ENCODE measurements at places on chromosomes 11 and 22. TPM values are rescaled to one million over a fixed set of nuclear protein-coding genes. Genes with fewer than 3 reads are reported as not detected.

GRCh38 chr22:39631381-39632286, 61.1 kb downstream of the CACNA1I start:
- DNase-seq = no peak

DNA sequence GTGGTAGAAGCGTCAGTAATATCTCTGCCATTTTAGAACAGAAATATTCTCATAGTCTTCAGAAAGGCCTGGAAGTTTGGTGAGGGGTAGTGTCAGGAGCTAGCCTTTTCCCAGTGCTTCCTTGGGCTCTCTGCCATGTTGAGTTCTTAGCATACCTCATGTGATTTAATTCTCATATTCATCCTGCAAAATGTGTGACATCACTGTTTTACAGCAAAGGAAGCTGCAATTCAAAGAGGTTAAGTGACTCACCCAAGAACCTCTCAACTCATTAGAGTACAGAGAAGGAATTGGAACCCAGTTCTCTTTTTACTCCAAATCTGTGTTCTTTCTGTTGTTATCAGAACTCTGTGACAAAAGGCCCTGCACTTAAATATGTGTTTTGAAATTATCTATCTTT, 72.1 kb downstream of the RNF169 start:
- DNase-seq = no peak

- DNase-seq = no peak
Measured at GRCh38 chr11:102322560-102322959, 5.3 kb downstream of the BIRC3 start.

Gene CCDC86
- 5.2 TPM for total RNA-seq

Gene BATF2
- total RNA-seq = 0.51 TPM

DNA sequence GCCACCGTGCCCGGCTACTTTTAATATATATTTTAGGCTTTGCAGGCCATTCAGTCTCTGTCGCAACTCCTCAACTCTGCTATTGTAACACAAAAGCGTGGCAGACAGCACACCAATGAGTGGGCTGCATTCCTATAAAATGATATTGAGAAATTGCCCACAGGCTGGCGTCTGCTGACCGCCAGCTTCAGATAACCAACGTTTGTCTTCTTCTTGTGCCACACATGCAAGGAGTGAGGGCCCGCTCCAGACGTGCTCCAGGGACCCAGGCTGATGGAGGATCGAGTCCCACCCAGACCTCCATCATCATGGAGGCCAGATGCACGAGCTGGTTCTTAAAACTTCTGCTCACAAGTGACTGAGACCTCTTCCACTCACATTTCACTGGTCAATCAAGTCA, 35.4 kb upstream of the LINC01488 start:
- DNase-seq = no peak

DNA sequence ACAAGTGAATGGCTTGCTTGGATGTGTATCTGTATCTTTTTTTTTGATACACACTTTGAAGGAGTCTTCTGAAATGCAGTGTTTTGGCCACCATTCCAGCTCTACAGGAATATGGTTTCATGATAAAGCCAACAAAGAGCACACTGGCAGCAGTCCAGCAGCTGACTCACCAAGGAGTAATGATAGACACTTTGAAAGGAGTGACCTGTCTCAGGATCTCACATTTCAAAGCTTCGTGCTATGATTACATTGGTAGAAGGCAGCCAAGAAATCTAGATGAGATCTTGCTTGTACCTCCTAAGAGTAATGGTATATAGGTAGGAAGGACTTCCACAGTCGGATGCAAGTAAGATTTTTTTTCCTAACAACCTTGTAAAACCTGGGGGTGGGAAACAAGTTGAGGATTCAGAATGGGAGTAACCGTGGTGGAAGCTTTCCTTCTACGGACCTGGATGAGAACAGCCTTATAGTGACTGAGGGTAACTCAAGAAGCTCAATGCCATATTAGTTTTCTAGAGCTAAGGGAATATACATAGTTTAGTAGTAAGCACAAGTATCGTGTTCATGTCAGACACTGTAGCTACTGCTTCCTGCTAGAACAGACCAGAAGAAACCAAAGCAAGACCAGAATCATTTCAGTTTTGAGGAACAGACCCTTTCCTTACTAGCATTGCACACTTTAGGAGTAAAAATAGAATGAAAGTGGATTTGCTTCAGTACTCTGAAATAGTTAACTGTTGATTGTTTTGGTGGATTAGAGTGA, 25.0 kb downstream of the MTMR3 start:
- DNase-seq = peak; percentile 74

DNA sequence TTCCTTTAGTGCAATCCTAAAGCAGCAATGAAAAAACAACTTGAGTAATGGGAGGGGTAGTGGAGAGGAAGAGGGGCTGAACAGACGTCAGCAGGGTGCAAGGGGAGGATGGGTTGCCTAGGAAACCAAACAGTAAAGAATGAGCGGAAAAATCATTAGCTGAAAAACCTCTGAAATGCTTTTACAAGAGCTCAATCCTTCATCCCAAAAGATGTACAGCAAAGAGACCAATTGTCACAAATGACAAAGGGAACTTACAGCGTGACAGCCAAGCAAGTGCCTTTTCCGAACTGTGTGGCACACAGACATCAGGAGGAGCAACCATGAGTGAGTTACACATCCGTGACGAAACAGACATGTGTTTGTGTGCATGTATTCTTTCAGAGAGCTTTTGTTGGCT, 104.6 kb downstream of the SIK3 start:
- DNase-seq = no peak

GRCh38 chr22:43377896-43378704, 33.7 kb upstream of the MPPED1 start:
- no peak for DNase-seq

DNA sequence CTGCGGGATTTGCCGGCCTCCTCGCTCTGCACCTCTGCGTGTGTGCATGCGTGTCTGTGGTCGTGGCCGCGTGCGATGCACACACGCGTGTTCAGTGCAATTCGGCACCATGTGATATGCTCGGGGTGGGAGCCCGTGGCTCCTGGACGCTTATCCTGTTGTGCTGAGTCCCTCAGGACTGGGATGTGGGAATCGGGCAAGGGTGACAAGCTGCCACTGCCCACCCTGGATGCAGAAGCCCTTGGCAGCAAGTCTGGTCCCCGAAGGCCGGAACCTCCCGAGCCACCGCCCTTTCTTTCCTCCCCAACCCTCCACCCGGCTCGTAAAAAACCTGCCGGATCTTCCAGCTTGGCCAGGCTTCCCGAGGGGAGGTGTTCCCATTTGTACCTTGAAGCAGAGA, 128.2 kb downstream of the PHF21B start:
- DNase-seq = no peak

DNA sequence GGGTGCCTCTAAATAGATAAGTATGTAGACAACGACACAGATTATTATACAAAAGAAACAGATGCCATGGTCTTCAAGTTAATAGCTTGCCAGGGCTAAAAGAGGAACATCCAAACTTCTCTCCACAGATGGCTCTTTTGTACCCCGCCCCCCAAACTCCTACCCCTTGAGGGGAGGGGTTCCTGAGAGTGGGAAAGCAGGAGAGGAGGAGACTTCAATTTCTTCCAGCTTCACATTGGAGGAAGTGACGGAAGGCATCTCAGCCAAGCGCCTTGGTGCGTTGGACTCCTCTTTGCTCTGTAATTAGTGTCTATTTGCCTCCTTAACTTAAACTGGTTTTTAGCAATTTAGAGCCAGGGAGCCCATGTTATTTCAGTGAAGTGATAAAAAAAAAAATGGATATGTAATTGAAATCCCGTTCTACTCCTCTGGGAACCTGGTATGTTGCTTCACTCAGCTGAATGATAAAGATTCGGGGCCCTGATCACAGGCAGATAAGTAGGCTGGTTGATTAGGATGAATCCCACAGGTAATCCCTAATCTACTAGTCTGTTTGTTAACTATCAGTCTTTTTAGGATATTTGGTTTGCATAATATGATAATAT, 580.9 kb upstream of the CADM1 start:
- no peak for DNase-seq

Gene LDHAL6A
- not detected for total RNA-seq

Gene TIGD3
- 0.33 TPM for total RNA-seq

Gene CNIH2
- total RNA-seq = not detected

Gene NAV2
- 6.3 TPM for total RNA-seq

GRCh38 chr11:65895482-65895981, 4.7 kb downstream of the FOSL1 start:
- DNase-seq = no peak

GRCh38 chr11:83051760-83052671, 19.7 kb downstream of the RAB30 start:
- DNase-seq = no peak

Gene BLID
- total RNA-seq = 0.84 TPM

GRCh38 chr11:122893131-122893530, 10.6 kb downstream of the JHY start:
- no peak for DNase-seq

DNA sequence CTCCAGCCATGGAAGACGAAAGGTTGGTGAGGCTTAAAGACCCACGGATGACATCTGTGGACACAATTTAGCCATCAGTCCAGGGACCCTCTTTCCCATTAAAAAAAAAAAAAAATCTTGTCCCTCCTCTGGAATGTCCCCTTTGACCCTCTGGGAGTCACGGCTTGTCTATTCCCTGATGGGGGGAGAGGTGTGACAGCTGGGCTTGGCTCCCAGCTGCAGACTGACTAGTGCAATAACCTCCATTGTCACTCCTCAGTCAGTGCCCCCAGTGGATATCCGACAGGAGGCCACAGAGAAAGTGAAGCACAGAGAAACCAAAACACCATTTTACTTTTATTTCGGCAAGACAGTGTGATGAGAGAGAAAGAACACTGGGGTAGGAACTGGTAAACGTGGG, 2.7 kb upstream of the VSIG2 start:
- DNase-seq = no peak

Gene GLYAT
- total RNA-seq = 142 TPM

DNA sequence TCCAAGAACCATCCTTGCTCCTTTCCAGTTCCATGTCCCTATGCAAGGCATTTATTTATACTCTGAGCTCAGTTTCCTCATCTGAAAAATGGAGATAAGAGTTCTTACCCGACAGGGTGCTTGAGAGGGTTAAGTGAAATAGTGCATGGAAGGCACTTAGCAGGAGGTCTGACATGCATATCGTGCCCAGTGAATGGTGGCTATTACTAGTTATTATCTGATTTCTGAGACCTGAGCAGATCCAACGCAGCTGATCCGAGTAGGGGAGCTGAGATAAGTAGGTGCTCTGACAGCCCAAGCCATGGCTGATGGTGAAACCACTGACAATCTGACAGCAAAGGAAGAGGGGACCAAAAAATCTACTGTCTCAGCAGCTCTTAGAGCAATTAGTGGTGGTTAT, 24.9 kb downstream of the NAV2 start:
- DNase-seq = no peak

DNA sequence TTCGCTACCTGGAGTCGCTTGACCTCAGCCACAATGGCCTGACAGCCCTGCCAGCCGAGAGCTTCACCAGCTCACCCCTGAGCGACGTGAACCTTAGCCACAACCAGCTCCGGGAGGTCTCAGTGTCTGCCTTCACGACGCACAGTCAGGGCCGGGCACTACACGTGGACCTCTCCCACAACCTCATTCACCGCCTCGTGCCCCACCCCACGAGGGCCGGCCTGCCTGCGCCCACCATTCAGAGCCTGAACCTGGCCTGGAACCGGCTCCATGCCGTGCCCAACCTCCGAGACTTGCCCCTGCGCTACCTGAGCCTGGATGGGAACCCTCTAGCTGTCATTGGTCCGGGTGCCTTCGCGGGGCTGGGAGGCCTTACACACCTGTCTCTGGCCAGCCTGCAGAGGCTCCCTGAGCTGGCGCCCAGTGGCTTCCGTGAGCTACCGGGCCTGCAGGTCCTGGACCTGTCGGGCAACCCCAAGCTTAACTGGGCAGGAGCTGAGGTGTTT, 12.8 kb downstream of the TSKU start:
- DNase-seq = no peak

- no peak for DNase-seq
Measured at GRCh38 chr11:96322775-96323641, 20.0 kb downstream of the MAML2 start.

- DNase-seq = no peak
Measured at GRCh38 chr22:30680991-30681770, 13.5 kb upstream of the OSBP2 start.

Gene TRPM5
- 0.05 TPM for total RNA-seq

DNA sequence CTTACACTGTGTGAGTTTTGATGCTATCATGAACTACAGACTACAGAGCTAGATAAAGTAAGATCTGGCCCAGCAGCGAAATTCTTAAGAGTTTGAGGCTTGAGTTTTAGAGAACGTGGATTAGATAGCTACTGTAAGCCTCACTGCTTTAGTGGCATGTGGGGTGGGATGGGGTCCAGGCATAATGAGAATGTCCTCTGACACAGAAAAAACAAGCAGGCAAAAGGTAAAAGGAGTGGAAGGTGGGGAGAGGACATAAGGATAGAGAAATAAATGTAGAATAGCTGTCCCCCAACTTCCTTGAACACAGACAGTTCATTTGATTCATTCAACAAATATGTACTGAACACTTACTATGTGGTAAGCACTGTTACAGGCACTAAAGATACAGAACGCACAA, 324.5 kb upstream of the PITPNB start:
- no peak for DNase-seq

Gene NAALADL1
- total RNA-seq = 2.1 TPM

GRCh38 chr11:89182773-89183518, 5.3 kb downstream of the TYR start:
- no peak for DNase-seq

Gene KCNE3
- 22.9 TPM for total RNA-seq

Gene SPINDOC
- total RNA-seq = 3.8 TPM

Gene MYOD1
- total RNA-seq = not detected

Gene TLCD5
- total RNA-seq = 0.50 TPM

DNA sequence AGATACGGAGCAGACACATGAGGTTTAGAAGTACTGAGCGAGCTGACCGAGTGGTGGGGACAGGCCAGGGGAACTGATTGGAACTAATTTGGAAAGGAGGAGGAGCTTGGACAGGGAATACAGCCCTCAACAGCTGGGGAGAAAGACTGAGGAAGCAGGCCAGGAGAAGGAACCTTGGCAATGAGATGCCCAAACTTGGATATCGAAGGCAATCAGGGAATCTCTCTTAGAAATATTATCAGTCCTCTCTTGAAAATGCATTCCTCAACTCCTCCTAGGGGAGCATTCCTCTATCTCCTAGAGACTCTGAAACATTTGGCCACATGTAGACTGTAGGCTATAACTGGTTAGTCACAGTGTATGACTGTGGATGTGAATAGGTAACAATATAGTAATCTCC, 284.6 kb downstream of the GUCY1A2 start:
- no peak for DNase-seq

DNA sequence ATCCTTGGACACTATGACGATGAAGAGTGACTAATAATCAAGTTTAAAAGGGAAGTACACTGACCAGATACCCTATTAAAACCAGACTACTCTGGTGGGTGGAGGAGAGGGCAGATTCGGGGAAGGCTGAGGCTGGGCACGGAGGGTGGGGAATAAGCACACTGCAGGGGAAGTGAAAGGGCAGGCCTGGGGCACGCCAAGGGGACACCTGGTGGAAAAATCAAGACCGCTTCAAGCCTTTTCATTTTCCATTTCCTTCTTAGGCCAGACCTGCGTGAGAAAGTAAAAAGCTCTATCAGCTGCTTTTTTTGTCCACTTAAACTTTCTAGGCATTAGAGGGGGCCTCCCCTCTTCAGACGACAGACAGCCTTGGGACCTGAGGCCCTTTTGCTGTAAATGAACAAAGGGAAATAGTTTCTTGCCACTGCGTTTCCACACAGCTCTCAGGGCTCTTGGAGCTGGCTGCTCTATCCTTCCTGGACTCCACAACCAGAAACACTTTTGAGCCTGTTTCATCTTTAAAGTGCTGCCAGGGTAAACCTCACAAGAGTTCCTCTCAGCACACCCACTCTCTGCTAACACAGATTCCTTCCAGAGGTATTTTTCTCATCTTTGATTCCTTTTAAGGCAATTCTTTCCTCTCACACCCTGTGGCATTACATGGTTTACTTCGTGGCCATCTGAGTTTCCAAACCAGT, 25.0 kb upstream of the SERPIND1 start:
- no peak for DNase-seq

Gene CARNS1
- 0.05 TPM for total RNA-seq

Gene PKNOX2
- 0.25 TPM for total RNA-seq
